IPS DF 6.9 (cell line): ENCODE measurements at places on chromosomes 1 and 21.

GRCh38 chr1:118117521-118117920 is 67.5 kb downstream of the SPAG17 start:
- DNase-seq = no peak

DNA sequence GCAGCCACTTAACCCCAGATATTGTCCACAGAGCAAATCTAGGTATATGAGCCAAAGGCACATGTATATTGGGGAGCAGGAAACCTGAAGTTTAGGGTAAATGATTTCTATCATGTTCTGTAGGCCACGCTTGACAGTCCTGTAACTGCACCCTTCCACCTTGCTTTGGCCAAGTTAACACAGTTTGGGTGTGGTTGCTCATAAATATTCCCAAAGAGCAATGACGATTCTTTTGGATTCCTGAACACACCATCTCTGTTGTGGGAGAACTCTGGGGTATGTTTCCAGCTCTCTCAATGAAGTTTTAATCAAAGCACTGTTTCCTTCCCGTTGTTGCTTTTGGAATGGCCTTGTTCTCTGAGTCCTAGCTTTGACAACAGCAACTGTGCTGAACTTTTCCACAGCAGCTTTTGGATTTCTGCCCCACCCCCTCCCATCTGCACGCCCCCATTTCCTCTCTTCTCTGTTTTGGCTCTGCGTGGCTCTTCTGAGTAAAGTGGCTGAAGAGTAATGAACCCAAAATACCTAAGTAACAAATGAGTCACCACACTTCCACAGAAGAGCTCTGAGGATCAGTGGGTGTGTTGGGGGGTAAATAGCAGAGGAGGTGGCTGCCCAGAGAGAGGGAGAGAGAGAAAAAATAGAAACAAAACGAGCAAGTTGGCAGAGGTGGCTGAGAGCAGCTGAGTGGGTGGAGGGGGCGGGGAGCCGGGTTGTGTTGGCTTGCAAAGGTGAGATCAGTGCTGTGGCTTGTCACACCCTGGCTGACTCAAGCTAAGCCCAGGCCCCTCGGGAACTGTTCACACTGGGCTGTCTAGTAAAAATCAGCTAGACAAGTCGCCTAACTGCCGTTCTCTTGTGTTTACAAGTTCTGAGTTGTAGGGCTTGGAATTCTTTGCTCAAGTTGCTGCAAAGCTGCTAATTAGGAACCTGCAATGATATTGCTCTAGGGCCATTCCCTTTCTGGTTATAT is 26.9 kb upstream of the RAP1A start:
- no peak for DNase-seq

DNA sequence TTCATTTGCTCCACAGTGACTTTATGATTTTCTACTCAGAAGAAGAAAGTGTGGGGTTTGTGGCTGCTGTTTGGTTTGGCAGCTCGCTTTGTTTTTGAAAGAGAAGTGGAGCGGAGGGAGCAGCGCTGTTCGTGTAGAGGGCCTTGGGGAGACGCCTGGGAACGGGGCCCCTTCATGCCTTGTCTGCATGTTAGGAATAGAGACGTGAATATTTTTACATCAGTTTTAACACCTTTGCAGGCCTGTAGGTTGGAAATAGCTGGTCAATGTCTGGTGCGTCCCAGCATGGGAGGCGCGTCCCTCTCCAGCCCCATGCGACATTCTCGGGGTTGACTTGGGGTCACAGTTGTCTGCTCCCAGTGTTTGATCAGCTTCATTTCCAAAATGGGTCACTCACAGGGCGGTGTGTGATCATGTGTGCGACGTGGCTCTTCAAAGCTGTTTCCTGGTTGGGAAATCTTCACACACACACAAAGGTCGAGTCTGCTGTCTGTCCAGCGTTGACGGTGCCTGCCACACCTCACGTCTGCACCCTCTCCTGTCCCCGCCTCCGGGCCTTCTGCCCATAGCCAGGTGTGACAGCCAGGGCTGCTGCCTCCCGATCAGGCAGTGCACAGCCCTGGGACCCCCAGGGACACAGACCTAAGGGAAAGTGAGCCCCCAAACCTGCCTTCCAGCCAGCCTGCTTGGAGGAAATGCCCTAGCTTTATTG is 149.2 kb downstream of the PSMG1 start:
- DNase-seq = no peak

DNA sequence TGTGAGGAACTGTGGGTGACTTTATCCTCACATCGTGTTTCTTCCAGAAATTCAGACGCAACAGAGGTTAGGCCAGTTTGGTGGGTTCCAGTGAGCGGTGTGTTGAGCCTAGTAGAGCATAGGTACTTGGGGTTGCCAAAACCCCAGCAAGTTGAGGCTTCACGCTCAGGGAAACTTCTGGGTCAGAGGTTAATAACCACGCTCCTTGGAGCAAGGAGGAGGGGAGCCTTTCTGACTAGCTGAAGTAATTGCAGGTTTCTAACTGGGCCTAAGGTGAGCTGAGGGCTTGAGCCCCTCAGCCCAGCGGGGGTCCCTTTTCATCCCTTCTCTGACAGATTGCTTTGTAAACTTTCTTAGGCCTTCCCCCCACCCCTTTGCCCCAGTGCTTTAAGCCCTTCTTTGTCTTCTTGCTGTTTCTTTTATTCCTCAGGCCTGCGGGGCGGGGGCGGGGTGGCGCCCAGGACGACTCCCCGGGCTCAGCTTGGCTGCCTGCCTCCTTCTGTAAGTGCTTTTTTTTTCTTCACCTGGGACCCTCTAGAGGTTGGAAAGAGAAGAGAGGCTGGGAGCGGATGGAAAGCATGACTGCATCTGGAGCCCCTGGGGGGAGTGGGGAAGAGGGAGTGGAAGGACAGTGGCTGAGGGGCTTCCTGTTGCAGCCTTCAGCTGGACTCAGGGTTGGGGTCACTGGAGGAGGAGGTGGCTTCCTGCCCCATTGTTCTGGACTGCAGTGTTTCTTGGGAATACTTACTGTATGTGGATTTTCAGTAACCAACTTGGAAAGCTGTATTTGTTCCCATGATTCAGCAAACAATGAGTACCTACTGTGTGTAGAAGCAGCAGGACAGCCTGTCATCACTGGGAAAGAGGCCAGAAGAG is 1.3 kb upstream of the ZNF436 start:
- no peak for DNase-seq

GRCh38 chr1:168405906-168406549 is 125.4 kb downstream of the TBX19 start:
- no peak for DNase-seq
